ENCODE measurements at places on chromosomes 2 and 18. TPM values are rescaled to one million over a fixed set of nuclear protein-coding genes. Genes with fewer than 3 reads are reported as not detected.

- no peak for DNase-seq
These were observed 265.4 kb downstream of the STK39 start for GRCh38 chr2:167981945-167982344.

GRCh38 chr2:233999182-233999581, 51.3 kb upstream of the SPP2 start:
- DNase-seq: no peak

GRCh38 chr2:99348173-99348572, 11.0 kb downstream of the EIF5B start:
- no peak for DNase-seq

GRCh38 chr2:61117534-61117933, 44.5 kb upstream of the C2orf74 start:
- DNase-seq: no peak

DNA sequence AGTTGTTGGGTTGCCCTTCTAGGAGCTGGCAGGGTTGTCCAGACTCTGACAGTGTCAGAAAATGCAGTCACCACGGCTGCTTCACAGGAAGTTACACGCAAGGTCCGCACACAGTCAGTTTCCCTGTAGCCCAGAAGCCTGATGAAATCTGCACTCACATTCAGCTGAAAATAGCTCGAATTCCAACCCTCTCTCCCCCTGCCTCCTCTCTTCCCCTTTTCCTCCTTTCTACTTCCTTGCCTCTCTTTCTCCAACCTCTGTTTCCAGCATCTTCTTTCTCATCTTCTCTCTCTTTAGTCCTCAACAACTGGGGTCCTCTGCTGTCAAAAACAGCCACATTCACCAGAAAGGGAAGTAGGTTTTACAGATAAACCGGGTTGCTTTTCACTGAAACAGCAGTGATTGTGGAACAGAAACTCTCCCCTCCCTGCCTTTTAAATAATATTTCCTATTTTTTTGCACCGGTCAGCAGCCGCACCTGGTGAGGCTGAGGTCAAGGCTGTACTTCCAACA, 69.3 kb downstream of the BCL11A start:
- DNase-seq: no peak

DNA sequence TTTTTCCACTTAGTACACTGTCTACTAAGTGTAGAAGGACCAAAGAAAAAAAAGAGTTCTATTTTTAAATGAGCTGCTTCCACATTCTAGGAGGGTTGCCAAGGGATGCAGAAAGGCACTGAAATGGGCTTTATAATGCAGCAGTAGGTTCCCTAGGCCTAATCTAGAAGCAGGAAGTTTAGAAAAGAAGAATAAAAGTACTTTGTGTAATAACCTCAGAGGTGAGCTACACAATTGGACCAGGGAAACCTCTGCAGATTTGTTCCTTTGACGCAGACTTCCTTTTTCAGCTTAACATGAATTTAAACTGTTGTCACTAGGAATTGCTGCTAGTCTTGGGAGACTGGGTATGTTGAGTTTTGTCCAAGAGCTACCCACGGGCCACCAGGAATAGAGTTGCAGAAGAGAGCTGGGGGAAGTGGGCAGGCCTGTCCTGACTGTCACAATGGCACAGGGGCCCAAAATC, 34.6 kb upstream of the RAB1A start:
- DNase-seq: no peak

- DNase-seq: no peak
These were observed 32.5 kb upstream of the ICOS start for GRCh38 chr2:203904022-203904421.

GRCh38 chr2:116490511-116491145, 1323.9 kb upstream of the DDX18 start:
- DNase-seq: no peak

PRSS56 gene
- polyA plus RNA-seq: not detected

DPP4 gene
- polyA plus RNA-seq: 145 TPM

LCT gene
- polyA plus RNA-seq: 79.1 TPM

DSC2 gene
- polyA plus RNA-seq: 65.2 TPM

ACKR3 gene
- polyA plus RNA-seq: 92.9 TPM
